ENCODE measurements at places on chromosomes 4 and X.

GRCh38 chr4:13481569-13481968, 2.6 kb downstream of the RAB28 start:
- peak; percentile 82 for DNase-seq

GRCh38 chr4:81684352-81684751, 212.6 kb upstream of the RASGEF1B start:
- DNase-seq = no peak

DNA sequence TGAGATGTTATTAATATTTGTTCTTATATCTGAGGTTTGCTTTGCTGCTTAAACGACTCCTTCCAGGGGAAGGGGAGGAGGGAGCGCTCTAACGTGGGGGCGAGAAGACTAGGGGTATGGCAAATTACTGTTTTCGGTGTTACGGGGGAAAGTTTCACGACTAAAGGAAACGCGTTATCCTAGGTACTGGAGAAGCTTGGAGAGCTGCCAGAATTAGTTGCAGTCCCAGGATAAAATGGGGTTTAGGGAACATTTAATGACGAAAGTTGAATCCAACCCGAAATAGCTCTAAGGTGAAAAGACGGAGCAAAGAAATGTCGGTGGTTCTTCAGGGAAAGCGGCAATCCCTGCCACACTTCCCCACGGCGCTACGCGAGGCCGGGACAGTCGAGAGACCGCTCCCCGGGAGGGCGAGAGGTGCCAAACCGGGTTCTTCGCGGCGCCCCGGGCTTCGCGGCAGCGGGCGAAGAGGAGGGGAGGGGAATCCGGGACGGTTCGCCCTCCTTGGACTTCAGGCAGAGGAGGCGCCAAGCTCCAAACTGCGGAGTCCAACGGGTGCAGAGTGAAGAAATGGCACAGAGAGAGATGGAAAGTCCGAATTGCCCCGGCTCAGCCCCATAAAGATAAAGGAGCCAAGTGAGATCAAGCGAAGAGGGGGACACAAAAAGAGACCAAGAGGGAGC, 724 bp downstream of the THOC2 start:
- no peak for DNase-seq

- no peak for DNase-seq
These were observed 117.6 kb downstream of the PALLD start for GRCh38 chr4:168614281-168615057.

- no peak for DNase-seq
These were observed 439.1 kb downstream of the PACRGL start for GRCh38 chr4:21139327-21139726.

DNA sequence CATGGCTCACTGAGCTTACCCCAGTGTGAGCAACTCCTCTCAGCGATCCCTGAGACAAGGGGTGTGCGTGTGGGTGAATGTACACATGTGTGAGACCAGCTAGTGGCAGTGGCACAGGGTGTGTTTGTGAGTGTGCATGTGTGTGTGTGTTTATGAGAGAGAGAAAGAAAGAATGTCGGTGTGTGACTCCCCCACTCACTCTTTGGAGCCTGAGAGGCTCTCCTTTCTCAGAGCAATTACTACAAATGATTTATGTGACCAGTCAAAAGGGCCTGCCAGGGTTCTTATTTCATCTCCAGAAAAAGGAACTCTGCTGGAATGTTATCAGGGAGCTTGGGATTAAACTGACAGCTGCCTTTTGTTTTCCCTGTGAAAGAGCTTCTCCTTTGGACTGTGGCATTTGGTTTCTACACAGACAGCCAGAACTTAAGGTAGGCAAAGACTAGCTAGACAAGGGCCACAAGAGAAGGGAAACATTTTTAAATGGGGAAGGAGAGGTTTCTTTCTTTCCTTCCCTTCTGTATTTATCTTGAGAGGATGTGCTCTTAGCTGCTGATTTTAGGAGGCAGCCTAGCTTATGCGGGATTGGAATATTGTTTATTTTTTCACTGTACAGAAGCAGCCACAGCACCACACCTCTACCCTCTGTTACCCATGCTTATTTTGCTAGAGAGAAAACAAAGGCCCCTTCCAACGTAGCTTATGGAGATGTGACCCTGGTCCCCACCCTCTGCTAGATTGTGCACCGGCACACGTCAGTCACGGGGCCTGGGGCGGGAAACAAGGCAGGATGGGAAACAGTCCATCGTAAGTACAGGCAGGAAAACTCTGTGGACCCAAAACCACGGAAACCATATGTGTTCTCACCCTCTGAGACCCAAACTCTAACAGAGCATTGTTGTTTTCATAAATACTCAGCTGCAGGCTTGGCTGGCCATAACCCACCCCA, 143.5 kb downstream of the MGST2 start:
- peak; percentile 26 for DNase-seq

DNA sequence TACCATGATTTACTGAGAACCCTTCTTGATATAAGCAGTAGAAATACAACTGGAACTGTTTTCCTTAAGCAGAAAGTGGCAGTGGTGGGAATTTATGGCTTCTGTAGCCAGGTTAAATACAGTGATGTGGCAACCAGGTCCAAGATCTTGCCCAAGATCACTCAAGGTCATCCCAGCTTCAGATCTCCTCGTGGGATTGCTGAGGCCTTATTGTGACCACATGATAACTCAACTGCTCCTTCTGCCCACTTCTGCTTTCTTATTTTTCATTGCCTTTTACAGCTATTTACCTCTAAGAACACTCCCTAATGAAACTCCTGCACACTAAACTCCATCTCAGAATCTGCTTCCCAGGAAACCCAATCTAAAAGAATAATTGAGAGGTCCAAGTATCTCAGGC, 12.4 kb upstream of the CYBB start:
- no peak for DNase-seq

GRCh38 chr4:146343199-146343598, 128.9 kb downstream of the REELD1 start:
- DNase-seq = no peak

DNA sequence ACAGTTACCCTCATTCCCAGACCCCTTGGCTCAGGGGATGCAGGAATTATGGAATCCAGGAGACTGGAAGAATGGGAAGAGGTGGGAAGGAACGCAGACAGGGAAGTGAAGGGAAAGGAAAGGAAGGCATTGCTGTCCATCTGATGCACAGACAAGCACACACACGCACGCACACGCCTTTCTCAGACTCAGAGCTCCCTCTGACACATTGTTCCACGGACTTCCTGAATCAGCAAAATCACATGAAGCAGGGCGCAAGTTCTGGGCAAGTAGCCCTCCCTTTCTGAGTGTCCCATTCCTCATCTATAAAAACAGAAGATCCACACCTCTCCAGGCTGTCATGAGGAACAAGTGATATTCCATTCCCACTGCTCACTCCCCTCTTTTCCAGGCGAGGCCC, 13.2 kb downstream of the IQSEC2 start:
- DNase-seq = peak; percentile 48

Data from suppressor macrophage treated with lipopolysaccharide for 1 hour (primary cell).